Left ventricle myocardium inferior (tissue), 1 donor: ENCODE measurements at places on chromosomes 7 and 10. TPM values are rescaled to one million over a fixed set of nuclear protein-coding genes. Genes with fewer than 3 reads are reported as not detected.

Gene ICA1
- 54.9 TPM for total RNA-seq

GRCh38 chr10:87613751-87614150 lies 45.9 kb upstream of the PAPSS2 start:
- H3K27ac ChIP-seq, result no peak overlapping the region
- H3K4me1 ChIP-seq, result no peaks in the 10 kb centered on the region
- no peaks in the 10 kb centered on the region for H3K36me3 ChIP-seq
- no peak overlapping the region for H3K4me3 ChIP-seq

GRCh38 chr10:12636571-12636970 lies 287.2 kb downstream of the CAMK1D start:
- no peak for DNase-seq
- H3K36me3 ChIP-seq, result no peaks in the 10 kb centered on the region
- no peak overlapping the region for H3K27ac ChIP-seq
- H3K4me1 ChIP-seq, result no peaks in the 10 kb centered on the region
- no peaks in the 10 kb centered on the region for H3K27me3 ChIP-seq

DNA sequence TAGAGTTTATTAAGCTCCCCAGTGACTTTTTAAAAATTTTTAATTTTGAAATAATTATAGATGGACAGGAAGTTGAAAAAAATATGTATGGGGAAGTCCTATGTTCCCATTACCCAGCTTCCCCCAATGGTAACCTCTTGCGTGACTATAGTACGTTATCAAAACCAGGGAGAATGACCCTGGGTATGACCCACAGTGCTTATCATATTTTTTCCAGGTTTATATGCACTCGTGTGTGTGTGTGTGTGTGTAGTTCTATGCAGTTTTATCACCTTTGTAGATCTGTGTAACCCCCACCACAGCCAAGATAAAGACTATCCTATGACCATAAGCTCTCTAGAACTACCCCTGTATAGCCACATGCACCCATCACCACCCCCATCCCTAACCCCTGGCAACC lies 72.8 kb downstream of the TBXAS1 start:
- no peaks in the 10 kb centered on the region for H3K27me3 ChIP-seq
- no peaks in the 10 kb centered on the region for H3K36me3 ChIP-seq

- peaks cover 19% of the 10 kb centered on the region for H3K4me1 ChIP-seq
- peaks cover 30% of the 10 kb centered on the region for H3K36me3 ChIP-seq
- H3K27ac ChIP-seq, result no peak overlapping the region
- H3K4me3 ChIP-seq, result no peak overlapping the region
- H3K27me3 ChIP-seq, result no peaks in the 10 kb centered on the region
- no peak for DNase-seq
Observed at GRCh38 chr10:84493951-84494848, 165.8 kb downstream of the CCSER2 start.

- peaks cover 10% of the 10 kb centered on the region for H3K4me1 ChIP-seq
- no peaks in the 10 kb centered on the region for H3K36me3 ChIP-seq
- DNase-seq, result no peak
- peaks cover 92% of the 10 kb centered on the region for H3K27me3 ChIP-seq
- H3K27ac ChIP-seq, result no peak overlapping the region
- H3K4me3 ChIP-seq, result no peak overlapping the region
Observed at GRCh38 chr7:73768641-73769480, 1.2 kb downstream of the CLDN3 start.

DNA sequence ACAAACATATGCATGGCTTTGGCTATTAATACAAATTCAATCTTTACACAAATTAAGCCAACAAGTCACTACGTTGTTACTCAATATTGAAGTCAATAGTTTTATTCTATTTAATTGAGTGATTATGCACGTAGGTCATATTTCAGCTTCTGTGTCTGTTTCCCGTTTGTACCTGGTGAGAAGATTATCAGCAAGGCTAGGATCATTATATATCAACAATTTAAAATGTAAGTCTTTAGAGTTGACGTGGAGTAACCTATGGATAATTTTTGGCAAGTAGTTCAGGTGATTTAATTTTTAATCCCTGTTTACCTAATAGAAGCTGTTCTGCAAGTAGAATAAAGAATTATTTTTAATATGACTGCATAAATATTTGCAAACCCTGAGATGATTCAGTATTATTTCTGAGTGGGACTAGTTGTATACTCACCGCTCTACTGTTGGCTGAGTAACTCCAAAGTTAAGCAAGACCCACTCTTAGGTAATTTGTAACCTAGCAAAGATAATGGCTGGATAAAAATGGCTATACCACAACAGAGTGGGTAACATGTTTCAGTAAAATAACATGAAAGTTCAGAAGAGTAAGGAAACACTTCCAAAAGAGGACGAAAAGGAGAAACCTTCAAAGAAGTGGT lies 161.0 kb downstream of the HGF start:
- H3K27me3 ChIP-seq, result no peaks in the 10 kb centered on the region
- H3K4me3 ChIP-seq, result no peak overlapping the region
- H3K4me1 ChIP-seq, result no peaks in the 10 kb centered on the region
- no peak overlapping the region for H3K27ac ChIP-seq
- DNase-seq, result no peak
